Large intestine (tissue), 12 donors: ENCODE measurements at places on chromosomes 16 and 17.

GRCh38 chr17:40251576-40251975, 32.5 kb downstream of the WIPF2 start:
- peak; percentile 78 for DNase-seq

DNA sequence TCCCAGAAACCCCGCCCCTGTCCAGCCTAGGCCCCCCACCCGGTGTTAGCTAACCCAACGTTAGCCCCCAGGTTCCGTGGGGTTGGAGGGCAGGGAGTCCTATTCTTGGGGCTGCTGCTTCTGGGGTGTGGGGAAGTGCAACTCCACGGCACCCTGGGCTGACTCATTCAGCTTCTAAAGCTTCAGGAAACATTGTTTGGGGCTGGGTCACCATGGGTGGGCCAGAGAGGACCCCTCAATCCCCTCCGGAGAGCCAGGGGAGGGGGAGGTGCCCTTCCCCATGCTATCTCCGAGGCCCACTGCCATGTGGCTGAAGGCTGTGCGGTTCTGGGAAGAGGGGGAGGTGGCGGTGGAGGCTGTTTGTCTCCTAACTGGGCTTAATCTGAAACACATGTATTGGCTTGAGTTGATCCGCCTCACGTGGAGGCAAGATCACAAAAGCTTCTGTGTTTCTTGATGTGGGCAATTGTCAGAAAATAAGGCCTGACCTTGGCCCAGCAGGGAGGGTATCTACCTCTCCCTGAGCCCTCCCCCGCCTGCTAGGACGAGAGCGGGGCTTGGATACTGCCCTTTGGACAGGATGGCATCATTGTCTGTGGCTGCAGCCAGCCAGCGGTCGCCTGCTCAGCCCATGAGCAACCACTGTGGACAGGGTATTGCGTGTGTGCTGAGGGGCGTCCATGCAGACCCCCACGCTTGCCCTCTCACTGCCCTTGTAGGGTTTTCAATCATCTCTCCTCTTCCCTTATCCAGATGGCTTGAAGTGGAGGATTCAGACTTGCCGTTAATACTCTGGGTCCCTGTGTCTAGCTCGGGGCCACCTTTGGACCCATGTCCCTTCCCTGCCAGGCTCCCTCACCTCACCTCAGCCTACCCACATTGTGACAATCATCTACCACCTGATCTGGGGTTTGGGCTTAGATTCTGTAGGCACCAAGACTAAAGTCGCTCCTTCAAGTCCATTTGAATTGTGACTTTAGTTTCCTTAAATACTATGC, 1.3 kb downstream of the SERPINF1 start:
- DNase-seq = peak; percentile 74

GRCh38 chr17:6241996-6242395, 171.8 kb downstream of the WSCD1 start:
- DNase-seq = no peak

GRCh38 chr17:80935526-80935925, 56.1 kb upstream of the CHMP6 start:
- DNase-seq = no peak

- DNase-seq = no peak
Measured at GRCh38 chr17:19533036-19533717, 477 bp upstream of the SLC47A1 start.

GRCh38 chr16:35570946-35571345, 2111.5 kb downstream of the TP53TG3F start:
- DNase-seq = no peak

GRCh38 chr16:27461483-27462171, 59.7 kb downstream of the IL21R start:
- no peak for DNase-seq

GRCh38 chr16:2987833-2988232, 7.6 kb upstream of the PKMYT1 start:
- no peak for DNase-seq

GRCh38 chr16:28011971-28012445, 51.5 kb downstream of the GSG1L start:
- DNase-seq = no peak
